ENCODE measurements at places on chromosomes 12 and 14. TPM values are rescaled to one million over a fixed set of nuclear protein-coding genes. Genes with fewer than 3 reads are reported as not detected.

AACS gene
- 14.9 TPM for total RNA-seq

GLI1 gene
- total RNA-seq = 0.82 TPM

CIROP gene
- total RNA-seq = not detected

RTL1 gene
- total RNA-seq = not detected

CCND2 gene
- 172 TPM for total RNA-seq

Data from T-cell (primary cell).